ENCODE measurements at places on chromosomes 16 and 17.
A peak's percentile ranks its signal among the peaks of the same experiment; 100 is the strongest.

DNA sequence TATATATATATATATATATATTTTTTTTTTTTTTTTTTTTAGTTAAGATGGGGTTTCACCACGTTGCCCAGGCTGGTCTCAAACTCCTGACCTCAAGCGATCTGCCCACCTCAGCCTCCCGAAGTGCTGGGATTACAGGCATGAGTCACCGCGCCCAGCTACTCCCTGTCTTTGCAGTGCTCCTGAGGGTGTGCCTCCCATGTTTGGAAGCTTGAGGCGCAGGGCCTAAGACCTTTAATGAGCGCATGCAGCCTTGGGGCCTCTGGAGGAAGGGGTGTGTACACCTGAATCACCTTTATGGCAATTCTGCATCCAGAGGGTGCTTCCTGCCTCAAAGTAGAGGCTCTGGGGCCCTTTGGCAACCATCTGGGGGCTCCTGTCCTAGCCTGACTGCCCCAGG lies 219.4 kb upstream of the CIBAR2 start:
- DNase-seq: no peak

- DNase-seq: peak; percentile 53
Observed at GRCh38 chr16:3094289-3095027, 4.6 kb downstream of the ZSCAN10 start.

DNA sequence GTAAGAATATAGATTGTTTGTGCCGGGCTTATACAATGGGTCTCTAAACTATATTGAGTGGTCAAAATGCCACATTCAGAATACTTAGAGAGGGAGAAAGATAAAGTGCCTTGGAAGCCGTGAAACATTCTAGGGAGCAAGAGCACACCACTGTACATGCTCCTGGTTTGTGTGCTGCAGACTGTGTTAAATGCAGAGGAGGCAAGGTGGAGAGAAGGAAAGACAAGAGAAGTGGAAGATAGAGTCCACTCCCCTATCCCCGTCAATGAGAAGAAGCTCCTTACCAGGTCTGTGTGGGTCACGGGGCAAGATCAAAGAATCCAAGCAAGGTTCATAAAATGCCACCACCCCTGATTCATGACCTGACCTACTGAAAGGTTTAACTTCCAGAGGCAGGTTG lies 267.1 kb upstream of the TBX2 start:
- DNase-seq: no peak

- DNase-seq: no peak
Observed at GRCh38 chr17:5864741-5865657, 205.2 kb upstream of the WSCD1 start.

DNA sequence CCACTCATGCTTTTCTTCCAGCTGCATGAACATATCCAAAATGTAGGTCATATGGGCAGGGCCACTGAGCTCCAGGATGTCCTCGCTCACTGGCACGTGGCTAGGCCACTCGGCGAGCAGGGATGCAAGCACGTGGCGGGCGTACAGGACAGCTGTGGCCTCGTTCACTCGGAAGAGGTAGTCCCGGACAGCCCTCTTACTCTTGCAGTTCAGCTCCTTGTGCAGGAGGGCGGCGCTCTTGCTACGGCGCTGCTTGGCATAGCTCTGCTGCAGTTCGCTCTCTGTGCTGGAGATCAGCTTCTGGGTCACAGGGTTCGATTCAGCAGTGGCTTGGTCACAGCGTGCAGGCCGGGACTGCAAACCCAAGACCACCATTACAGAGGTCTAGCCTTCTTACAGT lies 53.1 kb upstream of the ATP2A3 start:
- DNase-seq: no peak

GRCh38 chr16:24776501-24777220 lies 47.2 kb downstream of the TNRC6A start:
- peak; percentile 97 for DNase-seq

DNA sequence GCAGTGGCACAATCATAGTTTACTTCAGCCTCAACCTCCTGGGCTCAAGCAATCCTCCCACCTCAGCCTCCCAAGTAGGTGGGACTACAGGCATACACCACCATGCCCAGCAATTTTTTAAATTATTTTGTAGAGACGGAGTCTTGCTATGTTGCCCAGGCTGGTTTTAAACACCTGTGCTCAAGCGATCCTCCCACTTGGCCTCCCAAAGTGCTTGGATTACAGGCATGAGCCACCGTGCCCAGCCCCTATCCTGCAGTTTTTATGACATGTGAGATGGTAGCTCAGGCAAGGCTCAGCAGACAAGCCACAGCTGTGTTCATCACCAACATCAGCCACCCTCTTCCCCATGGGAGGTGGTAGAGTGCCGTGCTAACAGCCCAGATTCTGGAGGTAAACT lies 46.2 kb upstream of the TNRC6A start:
- DNase-seq: no peak

GRCh38 chr17:66995944-66996343 lies 31.4 kb downstream of the CACNG4 start:
- no peak for DNase-seq

GRCh38 chr17:44522883-44523671 lies 19.9 kb upstream of the GPATCH8 start:
- peak; percentile 70 for DNase-seq

- no peak for DNase-seq
Observed at GRCh38 chr16:12059216-12059769, 82.8 kb downstream of the SNX29 start.

DNA sequence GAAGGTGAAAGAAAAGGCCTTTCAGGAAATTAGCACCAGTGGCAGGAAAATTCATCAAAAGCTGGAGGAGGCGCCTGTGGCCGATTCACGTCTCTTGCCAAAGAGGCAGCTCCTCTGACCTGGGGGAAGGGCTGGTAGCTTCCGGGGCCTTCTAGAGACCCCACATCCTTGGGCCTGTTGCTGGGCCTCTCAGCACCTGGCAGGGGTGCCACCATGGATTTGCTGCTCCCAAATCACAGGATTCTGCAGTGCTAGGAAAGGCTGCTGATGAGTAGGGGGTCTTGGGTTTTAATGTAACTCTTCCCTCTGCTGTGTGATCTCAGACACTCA lies 11.6 kb upstream of the CBFB start:
- DNase-seq: no peak

DNA sequence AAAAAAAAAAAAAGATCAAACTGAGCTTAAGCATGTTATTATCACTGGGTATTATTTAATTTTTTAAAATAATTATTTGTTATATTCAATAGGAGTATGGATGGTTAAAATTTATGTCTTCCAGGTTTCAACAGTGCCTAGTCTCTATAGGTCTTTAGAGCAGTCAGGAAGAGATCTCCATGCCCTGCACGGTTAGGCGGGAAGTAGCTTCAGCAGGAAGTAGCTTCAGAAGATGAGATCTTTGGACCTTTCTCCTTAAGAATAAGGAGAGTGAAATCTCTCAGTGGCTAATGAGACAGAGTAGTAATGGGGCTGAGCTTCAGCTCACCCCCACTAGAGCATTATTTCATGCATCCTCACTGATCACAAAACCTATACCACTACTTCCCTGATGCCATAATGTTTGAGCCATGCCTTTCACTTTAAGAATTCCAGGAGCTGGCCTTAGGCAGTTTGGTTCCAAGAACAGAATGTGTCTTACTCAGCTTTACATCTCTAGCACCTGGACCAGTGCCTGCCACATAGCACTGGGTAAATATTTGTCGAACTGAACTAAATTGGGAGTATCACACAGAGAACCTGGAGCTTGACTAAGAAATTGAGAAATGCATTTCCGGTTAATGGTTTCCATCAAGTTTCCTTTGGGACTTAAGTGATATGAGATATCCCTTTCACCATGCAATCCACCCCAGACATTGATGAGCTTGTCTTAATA lies 43.5 kb downstream of the SCPEP1 start:
- DNase-seq: no peak

DNA sequence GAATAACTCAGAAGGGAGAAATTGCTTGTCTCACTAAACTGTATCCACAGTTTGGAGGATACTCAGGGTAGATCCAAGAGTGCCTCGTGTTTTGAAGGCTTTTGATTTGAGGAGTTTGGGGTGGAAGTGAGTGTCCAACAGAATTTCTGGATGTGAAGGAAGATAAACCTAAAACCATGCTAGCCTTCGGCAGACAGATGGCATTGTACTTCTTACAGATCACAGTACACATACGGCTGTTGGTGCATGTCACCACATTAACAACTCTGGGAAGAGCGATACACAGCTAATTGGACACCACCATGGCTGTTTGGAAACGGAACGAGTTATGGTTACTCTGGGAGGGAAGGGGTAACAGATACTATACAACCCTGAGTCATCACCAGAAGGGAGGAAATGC lies 420.4 kb downstream of the GRIN2A start:
- DNase-seq: no peak

DNA sequence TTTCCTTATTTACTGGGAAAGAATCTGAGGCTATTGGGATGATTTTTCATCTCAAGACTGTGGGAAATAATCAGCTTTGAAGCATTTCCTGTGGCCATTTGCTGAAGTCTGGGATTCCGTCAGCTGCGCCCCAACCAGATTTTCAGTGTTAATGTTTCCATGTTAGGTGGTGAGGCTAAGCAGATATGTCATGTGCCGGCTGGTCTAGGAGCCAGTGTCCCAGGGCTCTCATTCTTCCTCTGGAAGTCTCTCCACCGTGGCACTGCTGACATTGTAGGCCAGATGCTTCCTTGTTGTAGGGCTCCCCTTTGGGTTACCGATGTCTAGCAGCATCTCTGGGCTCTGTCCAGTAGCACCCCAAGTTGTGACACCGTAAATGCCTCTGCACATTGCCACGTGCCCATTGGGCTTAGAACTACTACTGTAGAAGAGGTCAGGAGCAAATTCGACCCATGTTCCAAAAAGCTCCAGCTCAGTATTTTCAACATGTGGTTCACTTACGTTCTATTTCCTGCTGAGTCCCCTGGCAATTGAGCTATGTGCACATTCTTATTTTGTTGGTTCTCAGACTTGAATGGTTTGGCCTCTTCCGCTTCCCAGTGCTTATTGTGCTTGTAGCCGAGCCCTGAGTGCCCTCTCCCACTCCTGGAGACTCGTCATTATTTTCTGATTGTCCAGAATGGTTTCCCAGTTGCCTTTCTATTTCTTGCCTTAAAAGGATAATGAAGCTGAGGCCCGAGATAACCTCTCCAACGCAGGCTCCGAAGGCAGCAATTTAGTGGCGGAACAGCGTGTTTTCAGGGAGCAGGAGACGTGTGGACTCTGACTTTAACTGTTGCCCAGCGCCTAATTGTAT lies 82.2 kb downstream of the SPECC1 start:
- peak; percentile 93 for DNase-seq

DNA sequence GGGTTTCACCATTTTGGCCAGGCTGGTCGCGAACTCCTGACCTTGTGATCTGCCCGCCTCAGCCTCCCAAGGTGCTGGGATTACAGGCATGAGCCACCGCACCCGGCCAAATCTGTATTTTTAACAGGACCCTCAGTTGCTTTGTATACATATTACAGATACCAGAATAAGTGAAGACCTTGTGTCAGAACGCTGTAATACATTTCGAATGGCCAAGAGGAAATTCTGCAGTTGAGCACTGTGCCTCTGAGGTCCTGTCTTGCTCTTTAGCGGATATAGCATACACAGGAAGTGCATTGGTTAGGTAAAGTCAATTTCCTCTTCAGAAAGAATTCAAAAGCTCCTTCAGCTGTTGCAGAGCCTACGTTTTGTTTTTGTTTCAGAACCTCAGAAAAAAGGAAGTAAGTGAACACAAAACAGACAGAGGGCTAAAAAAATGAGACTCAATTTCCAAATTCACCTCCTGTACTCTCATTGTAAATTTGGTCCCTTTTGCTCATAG lies 15.7 kb downstream of the CRLF3 start:
- DNase-seq: no peak

GRCh38 chr16:22726868-22727267 lies 87.1 kb upstream of the HS3ST2 start:
- DNase-seq: peak; percentile 37
